ENCODE measurements at places on chromosomes 2 and 18.

DNA sequence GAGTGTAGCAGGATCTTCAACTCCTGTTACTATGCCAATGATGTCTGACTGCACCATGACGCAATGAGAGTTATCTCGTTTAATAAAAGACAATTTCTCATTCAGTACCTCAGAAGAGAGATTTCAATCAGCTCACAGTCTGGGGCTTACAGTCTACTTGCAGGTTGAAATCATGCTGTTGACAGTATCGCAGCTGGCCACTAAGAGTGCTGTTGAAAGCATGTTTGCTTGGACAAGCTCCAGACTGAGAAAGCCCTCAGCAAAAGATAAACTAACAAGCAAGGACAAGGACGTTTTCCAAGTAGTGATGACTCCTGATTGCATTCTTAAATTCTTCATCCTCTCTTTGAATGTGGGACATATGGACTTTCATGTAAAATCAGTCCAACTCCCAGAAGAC, 145.2 kb upstream of the SYT4 start:
- peak; percentile 64 for DNase-seq

GRCh38 chr18:76823587-76824011, 1.2 kb downstream of the ZNF236 start:
- DNase-seq: no peak

DNA sequence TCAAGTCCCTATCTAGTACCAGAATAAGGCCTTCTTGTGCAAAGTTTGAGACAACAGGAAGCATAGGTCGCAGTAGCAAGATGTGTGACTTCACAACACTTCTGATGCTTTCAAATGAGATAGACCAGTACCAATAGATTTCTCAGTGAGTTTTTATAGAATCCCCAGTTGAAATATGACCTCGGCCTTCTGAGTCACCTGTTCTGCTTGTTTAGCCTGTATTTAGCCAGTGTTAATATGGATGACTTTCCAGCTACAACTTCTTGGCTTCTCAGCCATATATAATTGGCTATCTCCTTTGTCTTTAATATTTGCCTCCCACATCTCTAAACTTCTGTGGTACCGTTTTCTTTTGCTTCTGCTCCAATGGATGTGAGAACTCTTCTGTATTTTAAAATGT, 113.8 kb downstream of the KYNU start:
- DNase-seq: no peak

DNA sequence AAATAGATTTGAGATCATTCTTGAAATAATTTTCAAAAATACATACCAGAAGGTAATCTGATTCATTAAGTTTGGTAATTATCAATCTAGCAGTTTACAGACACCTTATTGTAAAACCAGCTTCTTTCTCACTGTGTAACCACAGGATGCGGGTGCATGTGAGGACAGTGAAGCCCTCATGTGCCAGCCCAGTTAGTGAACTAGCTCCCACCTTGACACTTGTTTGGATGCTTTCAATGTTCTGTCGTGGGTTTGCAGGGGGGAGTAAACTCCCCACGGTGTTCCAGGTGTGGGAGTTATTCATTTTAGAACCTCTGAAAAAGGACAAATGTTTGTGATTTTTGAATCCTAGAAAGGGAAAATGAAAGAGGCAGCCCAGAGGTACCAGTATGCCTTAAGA, 59.0 kb downstream of the WDSUB1 start:
- DNase-seq: peak; percentile 50

GRCh38 chr2:211745295-211746097, 793.1 kb downstream of the ERBB4 start:
- DNase-seq: peak; percentile 74

- no peak for DNase-seq
Measured at GRCh38 chr2:88248280-88248828, 78.2 kb downstream of the THNSL2 start.

DNA sequence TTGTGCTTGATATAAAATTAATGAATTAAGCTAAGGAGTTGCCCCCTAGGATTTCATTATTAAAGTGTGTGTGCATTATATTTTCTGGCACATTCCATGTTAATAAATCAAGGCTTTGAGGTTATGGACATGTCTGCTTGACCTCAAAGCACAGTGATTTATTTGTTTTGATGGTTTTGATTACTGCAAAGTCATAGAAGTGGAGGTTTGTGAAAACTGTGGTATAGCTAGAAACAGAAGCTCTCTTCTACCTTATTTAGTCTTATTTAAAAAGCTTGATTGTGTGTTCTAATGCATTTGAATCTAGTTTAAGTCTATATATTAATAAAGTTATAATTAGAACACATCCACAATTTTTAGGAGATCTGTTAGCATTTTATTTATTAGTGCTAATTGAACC, 32.2 kb downstream of the DOK6 start:
- DNase-seq: no peak

GRCh38 chr2:163341426-163341825, 394.4 kb downstream of the FIGN start:
- DNase-seq: no peak

DNA sequence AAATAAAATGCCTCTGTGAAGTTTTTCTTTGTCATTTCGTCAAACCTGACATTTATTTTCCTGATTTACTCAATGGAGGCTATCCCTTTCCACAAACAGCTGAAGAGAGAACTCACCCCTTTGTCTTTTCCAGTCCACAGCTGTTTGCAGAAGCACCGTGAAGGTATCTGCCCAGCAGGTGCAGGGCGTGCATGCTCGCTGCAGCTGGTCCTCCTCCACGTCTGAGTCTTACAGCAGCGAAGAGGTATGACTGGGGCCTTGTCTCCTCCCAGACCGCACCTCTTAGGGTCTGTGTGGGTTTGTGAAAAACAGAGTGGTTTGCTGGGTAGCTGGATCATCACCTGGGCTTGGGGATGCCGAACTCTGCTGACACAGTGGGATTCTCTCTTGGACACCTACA, 9.7 kb downstream of the SPP2 start:
- no peak for DNase-seq

GRCh38 chr18:4847056-4847455, 350.0 kb downstream of the AKAIN1 start:
- no peak for DNase-seq

- DNase-seq: no peak
Measured at GRCh38 chr2:117760916-117761315, 53.6 kb upstream of the DDX18 start.

DNA sequence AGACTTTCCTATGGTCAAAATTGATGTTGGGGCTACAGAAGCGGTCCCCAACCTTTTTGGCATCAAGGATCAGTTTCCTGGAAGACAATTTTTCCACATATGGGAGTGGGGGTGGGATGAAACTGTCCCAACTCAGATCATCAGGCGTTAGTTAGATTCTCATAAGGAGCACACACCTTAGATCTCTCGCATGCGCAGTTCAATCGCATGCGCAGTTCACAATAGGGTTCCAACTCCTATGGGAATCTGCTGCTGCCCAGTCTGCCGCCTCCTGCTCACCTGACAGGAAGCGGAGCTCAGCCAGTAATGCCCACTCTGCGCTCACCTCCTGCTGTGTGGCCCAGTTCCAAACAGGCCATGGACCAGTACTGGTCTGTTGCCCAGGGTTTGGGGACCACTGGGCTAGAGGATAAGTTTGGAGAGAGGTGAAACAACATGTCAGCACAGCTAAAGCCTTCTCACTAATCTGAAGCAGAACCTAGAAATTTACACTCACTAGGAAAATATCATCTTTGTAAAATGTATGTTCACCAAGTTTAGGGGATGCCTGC, 410.8 kb upstream of the ZNF804A start:
- no peak for DNase-seq

GRCh38 chr18:50190236-50190635, 4.7 kb downstream of the MYO5B start:
- no peak for DNase-seq

GRCh38 chr2:32699151-32699550, 71.3 kb downstream of the TTC27 start:
- DNase-seq: no peak

- no peak for DNase-seq
Measured at GRCh38 chr2:240462073-240462706, 26.7 kb downstream of the GPC1 start.

GRCh38 chr2:48343154-48343553, 186.8 kb upstream of the STON1 start:
- no peak for DNase-seq

GRCh38 chr18:73879328-73879727, 268.3 kb downstream of the FBXO15 start:
- no peak for DNase-seq

DNA sequence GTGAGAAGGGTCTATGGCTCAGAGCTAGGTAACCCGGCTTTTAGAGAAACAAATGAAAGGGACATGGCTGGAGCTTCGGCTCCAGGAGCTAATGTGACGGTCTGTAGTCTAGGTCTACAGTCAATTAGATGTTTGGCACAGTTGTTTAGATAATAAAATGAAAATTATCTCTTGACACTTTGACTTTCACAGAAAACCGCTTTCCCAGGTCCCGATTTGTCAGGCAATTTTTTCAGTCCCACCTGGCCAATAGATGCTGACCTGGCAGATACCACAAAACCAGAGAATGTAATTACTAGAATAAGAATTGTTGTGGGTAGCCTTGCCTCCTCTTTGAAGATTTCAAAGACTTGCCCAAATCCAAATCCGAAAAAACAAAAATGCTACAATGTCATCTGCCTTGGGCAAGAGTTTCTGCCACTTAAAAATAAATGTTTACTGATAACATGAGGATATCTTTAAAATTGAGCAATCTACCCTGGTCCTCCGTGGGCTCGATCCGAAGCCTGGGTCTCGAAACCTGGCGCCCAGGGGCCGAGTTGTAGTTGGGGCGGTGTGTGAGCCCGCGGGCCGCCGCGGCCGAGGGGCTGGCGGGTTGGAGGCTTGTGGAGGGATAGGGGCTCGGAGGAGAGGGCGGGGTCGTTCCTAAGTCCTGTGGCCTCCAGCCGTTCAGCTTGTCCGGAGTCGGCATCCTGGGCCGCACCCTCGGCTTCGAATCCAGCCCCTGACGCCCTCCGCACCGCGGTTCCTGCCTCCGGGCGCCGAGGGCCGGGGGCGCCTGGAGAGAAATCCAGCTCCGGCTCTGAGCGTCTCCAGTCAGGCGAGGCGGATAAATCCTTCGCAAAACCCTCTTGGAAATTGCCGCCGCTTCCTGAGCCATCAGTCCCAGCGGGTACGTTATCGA, 2.3 kb downstream of the EMX1 start:
- peak; percentile 35 for DNase-seq

GRCh38 chr2:197183355-197183754, 127.2 kb downstream of the ANKRD44 start:
- DNase-seq: no peak

DNA sequence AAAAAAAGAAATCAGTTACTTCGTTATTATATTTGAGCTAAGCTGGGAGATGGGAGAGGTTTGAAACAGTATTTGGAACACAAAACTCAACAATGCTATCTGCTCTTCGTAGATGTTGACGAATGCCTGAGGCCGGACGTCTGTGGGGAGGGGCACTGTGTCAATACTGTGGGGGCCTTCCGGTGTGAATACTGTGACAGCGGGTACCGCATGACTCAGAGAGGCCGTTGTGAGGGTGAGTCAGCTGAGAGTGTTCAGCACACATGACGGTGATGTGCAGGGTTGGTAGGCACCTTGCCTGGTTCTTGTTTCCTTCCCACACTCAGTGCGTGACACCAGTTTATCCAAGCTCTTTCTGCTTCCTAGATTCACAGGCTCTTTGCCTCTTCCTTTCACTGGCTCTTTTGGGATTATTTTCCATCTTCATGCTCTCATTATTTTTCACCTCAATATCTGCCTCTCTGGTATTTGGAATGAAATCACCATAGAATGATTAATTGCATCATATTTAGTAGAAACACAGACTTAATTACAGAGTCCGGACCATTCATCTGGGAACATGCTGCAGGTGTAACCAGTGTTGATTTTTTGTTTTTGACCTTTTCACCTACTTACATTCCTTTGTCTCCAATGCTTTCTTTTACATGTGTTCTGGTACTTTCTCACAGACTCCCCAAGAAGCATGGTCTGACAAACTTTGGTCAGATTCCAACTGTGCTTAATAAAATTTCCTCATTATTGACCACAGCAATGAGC, 200.6 kb upstream of the RASGRP3 start:
- DNase-seq: no peak

- no peak for DNase-seq
Measured at GRCh38 chr2:96400049-96401000, 64.8 kb downstream of the NCAPH start.

- DNase-seq: peak; percentile 44
Measured at GRCh38 chr2:25341753-25342371, at the start of gene DNMT3A. DNMT3A (minus strand) TSS chr2:25341925; CDS start chr2:25313984, 27,941 bp downstream.

- no peak for DNase-seq
Measured at GRCh38 chr2:41994233-41994637, 53.6 kb upstream of the PKDCC start.

DNA sequence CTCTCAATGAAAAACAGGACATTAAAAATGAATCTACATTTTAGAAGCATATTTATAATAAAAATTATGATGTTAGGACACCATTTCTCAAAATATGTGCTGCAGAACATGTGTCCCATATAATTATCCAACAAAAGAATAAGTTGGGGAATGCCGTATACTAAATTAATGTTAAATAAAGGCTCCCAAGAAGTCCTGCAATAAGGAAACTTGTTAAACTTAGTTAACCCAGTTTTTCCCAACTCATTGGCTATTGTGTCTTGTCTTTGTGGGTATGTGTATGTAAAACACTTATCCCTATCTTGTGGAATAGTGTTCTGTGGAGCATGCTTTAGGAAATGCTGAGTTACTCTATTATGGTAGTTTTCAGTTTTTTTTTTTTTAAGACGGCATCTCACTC, 25.6 kb upstream of the GTF2A1L start:
- DNase-seq: no peak

DNA sequence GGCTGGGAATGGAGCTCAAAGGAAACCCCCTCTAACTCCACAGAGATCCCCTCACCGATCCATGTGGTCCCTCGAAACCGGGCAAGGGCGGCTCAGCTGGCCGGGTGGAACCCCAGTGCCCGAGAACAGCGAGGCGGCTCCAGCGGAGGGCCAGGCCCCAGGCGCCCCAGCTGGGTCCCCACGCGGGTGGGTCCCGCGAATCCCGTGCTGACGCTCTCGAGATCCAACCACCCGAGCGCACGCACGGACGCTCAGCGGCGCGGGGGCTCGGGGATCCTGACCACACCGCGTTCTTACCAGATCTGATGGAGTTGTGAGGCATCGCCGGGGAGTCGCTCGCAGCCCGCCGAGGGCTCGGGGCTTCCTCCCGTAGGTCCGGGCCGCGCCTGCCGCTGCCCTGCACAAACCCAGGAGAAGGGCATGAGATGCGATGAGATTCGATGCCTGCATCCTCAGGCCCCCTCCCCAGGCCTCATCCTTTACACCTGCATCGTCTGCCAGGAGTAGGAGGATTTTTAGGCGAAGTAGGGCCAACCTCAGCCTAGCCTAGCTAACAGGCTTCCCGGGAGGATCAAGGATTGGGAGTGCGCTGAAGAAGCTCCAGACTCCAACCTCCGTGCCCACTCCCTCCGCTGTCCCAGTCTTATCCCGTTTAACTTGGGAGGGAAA, 514 bp downstream of the PAX8 start:
- DNase-seq: no peak

- no peak for DNase-seq
Measured at GRCh38 chr2:56540467-56540866, 356.7 kb downstream of the CCDC85A start.

GRCh38 chr2:23454501-23455120, 69.6 kb downstream of the KLHL29 start:
- peak; percentile 60 for DNase-seq

GRCh38 chr2:98572676-98573075, 35.6 kb downstream of the COA5 start:
- no peak for DNase-seq

All from NCI-H1105 treated with DMSO at 0.1 percent for 48 hours (cell line).